Nucleus accumbens (tissue), 56 donors: ENCODE measurements at places on chromosomes 13 and 19.
A peak's percentile ranks its signal among the peaks of the same experiment; 100 is the strongest.

- no peak for DNase-seq
These were observed 34.1 kb downstream of the ZAR1L start for GRCh38 chr13:32281096-32281495.

DNA sequence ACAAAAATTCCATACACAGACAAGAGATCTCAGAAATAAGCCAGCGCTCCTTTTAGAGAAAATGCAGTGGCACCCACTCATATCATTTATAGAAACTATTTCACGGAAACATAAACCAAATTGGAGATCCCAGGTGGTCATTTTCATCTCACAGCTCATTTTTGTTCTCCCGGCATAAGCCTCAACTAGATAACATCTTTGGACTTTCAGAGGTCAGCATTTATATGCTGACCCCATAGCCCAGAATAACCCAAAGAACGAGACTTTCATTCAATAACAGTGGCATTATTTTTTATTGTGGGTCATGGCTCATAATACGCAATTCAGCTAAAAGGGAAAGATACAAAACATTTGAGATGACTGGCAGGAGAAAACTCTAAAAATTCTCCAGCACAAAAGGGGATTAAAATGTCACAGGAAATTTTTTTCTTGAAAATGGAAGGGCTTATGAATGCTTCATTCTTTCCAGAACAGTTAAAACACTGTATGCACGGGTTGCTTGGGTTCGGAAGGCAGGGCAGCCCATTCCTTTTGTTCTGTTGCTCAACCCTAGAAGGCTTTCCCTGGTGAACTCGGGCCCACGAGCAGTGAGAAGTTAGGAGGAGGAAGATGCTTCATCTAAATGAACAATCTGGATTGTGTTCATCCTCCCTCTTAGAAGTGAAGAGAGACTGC is 24.0 kb downstream of the STARD13 start:
- peak; percentile 13 for DNase-seq

GRCh38 chr13:53601113-53601512 is 572.5 kb downstream of the OLFM4 start:
- no peak for DNase-seq

DNA sequence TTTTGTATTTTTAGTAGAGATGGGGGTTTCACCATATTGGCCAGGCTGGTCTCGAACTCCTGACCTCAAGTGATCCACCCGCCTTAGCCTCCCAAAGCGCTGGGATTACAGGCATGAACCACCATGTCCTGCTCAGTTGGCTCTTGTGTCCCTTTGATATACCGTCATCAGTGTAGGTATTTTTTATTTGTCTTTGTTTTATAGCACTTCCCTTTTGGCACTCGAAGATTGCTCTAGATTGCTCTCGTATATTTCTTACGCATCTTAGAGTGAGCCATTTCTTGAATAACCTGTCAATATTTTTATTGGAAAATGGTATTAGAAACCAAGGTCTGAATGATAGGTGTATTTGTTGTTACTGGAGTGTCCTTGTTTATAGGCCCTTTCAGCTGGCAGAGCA is 9.4 kb downstream of the SETDB2 start:
- DNase-seq = no peak

- DNase-seq = no peak
These were observed 5.6 kb downstream of the INAFM1 start for GRCh38 chr19:47280183-47280797.
